ENCODE measurements at places on chromosomes 12 and 14.
A peak's percentile ranks its signal among the peaks of the same experiment; 100 is the strongest.

DNA sequence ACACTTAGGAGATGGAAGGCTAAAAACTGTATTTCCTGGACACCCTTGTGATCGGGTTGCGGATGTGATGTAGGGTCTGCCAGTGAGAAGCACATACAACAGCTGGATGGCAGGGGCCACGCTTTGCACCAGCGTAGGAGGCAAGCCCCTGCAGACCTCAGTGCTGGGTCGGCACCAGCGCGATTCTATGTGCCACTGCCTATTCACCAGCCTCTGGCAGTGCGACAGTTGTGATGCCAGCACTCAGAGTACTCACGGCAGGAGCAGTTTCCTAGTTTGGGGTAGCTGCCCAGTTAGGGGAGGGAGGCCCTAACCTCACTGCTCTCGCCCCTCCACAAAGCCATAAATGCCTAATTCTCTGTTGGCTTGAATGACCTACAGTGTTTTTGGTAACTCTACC lies 31.6 kb downstream of the SPTLC2 start:
- DNase-seq: no peak

DNA sequence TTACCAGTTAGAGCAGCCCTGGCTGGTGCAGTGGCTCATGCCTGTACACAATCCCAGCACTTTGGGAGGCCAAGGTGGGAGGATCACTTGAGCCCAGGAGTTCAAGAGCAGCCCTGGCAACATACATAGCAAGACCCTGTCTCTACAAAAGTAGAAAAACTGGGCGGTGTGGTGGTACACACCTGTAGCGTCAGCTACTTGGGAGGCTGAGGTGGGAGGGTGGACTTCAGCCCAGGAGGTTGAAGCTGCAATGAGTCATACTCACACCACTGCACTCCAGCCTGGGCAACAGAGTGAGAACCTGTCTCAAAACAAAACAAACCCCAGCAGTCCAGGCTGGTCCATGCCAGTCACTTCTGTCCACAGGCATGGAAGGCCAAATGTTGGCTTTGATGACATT lies 7.4 kb downstream of the COX14 start:
- DNase-seq: no peak

- DNase-seq: no peak
These were observed 4.0 kb downstream of the FBXL14 start for GRCh38 chr12:1590221-1590979.

- no peak for DNase-seq
These were observed 30.8 kb upstream of the PPP2R5C start for GRCh38 chr14:101730626-101731186.

GRCh38 chr12:111748151-111748672 lies 18.5 kb upstream of the ALDH2 start:
- no peak for DNase-seq

DNA sequence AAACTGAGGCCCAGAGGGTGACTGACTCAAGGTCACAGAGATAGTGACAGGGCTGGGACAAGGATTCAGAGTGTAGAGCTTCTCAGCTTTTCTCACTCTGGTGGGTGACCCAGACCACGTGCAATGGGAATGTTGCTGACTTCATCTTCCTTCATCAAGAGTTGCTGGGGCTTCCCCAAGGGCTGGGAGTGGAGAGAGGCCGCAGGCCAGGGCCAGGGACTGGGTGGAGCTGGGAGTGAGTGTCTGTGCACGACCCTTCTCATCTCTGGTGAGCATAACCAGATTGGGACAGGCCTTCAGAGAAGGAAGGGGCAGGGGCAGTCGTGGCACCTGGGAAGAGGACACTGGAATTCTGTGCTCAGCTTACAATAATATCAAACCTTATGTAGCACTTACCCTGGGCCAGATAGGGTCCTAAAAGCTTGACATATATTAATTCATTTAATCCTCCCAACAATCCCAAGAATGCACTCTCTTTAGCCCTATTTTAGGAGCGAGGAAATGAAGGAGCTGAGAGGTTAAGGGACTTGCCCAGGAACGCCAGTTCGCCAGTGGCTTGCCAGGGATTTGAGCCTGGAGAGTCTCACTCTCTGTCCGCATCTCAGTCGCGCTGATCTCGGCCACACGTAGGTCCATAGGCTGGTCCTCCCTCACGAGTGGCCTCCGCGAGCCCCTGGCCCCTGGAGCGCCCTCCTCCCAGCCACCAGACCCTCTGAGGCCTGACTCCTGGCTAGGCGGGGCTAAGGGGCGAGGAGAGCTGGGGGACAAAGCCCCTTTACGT lies 15.8 kb downstream of the KRT18 start:
- no peak for DNase-seq

DNA sequence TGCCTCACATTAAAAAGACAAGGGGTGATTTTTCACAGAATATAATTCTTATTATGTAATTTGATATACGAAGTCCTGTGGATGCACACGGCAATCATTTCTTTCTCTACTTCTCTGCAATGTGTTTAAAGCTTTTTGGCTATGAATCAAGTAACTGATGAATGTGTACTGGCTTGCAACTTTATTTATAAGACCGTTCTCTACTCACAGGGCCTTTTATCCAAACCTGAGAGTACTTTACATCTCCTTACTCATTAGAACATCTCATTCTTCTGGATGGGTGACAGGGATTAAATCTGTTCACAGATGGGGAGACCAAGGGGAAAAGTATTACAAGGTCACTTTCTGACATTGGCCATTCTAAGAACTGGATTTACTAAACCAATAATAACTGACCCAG lies 215.8 kb upstream of the DIO2 start:
- DNase-seq: no peak

- no peak for DNase-seq
These were observed 229.6 kb upstream of the DIO3 start for GRCh38 chr14:101331661-101332169.

DNA sequence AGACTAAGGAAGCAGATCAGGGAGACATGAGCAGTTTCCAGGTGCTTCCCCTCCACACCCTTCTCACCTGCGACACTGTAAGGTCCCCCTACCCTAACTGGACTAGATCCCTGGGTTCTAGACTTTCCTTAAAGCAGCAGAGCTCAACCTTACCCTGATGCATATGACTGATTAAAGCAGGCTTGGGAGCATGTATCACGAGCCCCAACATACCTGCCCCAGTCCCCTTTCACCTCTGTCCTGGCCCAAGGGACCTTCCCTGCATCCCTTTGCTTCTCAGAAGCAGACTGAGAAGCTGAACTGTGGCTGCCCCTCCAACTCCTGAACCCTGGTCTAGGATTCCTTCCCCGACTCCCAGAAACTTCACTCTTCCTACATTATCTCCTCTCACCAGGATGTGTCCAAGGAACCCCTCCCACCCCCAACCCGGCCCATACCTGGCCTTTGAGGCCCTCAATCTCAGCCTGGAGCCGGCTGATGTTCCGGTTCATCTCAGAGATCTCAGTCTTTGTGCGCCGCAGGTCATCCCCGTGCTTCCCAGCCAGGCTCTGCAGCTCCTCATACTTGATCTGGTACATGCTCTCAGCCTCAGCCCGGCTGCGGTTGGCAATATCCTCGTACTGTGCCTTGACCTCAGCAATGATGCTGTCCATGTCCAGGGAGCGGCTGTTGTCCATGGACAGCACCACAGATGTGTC lies 5.4 kb downstream of the KRT8 start:
- DNase-seq: no peak

- peak; percentile 9 for DNase-seq
These were observed 1154.5 kb downstream of the AACS start for GRCh38 chr12:126219654-126220279.

- DNase-seq: peak; percentile 74
These were observed 135.0 kb upstream of the LRIG3 start for GRCh38 chr12:59055204-59055860.

DNA sequence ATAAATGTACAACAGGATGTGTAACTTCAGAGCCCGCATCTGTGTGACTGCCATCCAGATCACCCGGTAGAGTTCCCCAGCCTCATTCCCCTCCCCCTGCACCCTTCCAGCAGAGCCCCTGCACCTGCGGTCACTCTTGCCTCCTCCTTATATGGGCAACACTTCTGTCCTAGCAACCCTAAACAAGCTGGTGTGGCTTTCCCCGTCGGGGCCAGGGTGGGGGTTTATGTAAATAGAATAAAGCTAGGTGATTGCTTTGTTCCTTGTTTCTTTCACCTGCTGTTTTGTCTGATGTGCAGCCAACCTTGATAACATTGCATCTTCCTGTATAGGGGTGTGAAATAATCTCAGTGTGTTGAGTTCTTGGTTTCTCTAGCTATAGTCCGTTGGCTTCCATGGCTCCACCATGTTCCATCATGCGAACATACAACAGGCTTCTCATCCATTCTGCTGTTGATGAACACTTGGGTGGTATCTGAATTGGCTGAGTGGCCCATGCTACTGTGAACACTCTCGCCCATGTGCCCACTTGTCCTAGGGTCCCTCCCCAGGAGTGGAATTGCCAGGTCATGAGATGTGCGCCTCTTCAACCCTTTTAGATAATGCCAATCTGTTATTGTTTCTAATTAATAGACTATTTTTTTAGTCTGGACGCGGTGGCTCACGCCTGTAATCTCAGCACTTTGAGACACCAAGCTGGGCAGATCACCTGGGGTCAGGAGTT lies 102.2 kb downstream of the KIF26A start:
- DNase-seq: no peak

- DNase-seq: no peak
These were observed 350.9 kb downstream of the C12orf75 start for GRCh38 chr12:105681341-105681740.
